ENCODE measurements at places on chromosomes 5 and 9. TPM values are rescaled to one million over a fixed set of nuclear protein-coding genes. Genes with fewer than 3 reads are reported as not detected.

Gene SLCO6A1
- total RNA-seq: 0.51 TPM

Gene ARHGEF28
- total RNA-seq: 1.5 TPM

Gene CD72
- total RNA-seq: 2.4 TPM

Gene SNCAIP
- 254 TPM for total RNA-seq

Gene PTTG1
- 25.1 TPM for total RNA-seq

Gene F2RL2
- 311 TPM for total RNA-seq

DNA sequence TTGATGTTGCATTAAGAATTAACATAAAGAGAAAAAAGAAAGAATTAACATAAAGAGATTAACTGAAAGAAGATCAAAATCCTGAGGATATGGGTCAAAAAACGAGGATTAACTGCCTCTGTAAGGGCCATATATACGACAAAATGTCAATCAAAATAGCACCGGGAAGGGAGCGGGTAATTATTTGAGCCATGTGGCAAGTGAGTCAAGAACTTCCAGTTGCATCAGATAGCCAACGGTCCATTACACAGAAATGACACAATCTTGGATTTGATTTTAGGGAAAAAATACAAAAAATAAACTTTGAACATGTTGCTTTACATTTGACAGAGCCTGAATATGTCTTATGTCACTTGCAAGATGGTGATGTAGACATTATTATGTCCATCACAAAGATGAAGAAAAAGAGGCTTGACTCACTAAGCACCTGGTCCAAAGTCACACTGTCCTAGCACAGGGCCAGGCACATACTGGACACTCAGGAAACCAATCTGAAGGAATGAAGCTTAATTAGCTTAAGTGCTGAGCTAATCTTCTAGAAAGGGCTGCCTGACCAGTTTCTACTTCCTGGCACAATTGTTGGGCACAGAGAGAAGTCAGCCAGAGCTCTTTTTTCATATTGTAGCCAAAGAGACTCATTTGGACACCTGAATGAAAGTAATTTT, 273.2 kb upstream of the PAPPA start:
- no peak for DNase-seq

DNA sequence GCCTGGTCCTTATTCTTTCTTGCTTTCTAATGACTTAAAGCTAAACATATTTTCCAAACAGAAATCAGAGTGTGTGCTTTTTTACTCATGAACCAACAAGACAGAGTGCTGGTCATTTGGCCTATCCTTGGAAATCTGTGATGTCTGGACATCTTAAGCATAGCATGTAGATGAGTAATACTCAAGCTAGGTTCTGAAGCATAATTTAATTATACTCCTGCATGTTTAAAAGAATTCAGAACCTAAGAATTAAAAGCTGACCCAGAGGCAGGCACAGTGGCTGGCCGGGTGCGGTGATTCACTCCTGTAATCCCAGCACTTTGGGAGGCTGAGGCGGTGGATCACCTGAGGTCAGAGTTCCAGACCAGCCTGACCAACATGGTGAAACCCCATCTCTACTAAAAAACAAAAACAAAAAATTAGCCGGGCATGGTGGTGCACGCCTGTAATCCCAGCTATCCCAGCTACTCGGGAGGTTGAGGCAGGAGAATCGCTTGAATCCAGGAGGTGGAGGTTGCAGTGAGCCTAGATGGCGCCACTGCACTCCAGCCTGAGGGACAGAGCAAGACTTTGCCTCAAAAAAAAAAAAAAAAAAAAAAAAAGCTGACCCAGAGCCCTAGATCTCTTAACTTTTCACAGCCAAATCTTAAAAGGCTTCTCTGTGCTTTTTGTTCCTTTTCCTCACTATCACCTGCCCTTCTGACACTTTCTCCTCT, 16.2 kb upstream of the TJP2 start:
- peak; percentile 36 for DNase-seq

- no peak for DNase-seq
Observed at GRCh38 chr5:83540105-83540504, 68.6 kb downstream of the VCAN start.

GRCh38 chr5:15807871-15808270, 307.9 kb downstream of the FBXL7 start:
- no peak for DNase-seq

- DNase-seq: peak; percentile 53
Observed at GRCh38 chr5:16727755-16728325, 111.0 kb upstream of the RETREG1 start.

GRCh38 chr9:128333451-128333869, 6.9 kb upstream of the SLC27A4 start:
- no peak for DNase-seq

Data from endothelial cell (in vitro differentiated cells).